ENCODE measurements at places on chromosomes 12 and 14.

DNA sequence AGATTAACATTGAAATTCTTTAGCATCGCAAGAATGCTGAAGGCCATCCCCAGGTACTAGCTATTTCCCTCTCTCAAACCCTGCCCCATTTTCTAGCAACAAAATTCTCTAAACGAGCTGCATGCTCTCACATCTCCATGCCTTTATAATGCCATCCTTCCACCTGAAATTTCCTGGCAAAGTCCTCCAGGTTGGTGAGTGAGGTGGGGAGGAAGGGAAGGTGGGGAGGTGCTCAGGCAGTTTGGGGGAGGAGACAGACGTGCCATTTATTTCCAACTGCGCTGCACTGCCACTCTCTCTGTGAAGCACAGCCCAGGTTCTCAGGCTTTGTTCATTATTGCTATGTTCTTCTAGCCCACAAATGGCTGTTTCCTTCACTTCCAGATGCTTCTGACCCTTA, 208.4 kb downstream of the PAWR start:
- DNase-seq: no peak

DNA sequence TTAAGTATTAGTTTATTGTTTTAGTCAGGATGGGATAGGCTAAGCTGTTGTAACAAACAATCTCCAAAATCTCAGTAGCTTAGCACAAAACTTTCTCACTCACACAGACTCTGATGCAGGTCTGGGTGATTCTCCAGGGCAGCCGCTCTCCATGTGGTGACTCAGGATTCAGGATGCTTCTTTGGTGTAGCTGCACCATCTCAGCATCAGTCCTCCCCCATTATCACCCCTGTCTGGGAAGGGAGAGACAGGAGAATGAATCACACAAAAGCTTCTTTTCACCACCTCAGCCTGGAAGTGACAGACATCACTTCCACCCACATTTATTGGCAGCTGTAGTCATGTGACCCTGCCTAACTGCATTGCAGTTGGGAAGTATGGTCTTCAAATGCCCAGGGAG, 142.3 kb downstream of the DICER1 start:
- no peak for DNase-seq

- DNase-seq: no peak
Observed at GRCh38 chr12:26520109-26520508, 312.9 kb downstream of the ITPR2 start.

- no peak for DNase-seq
Observed at GRCh38 chr12:93727195-93727811, 50.1 kb downstream of the CRADD start.

DNA sequence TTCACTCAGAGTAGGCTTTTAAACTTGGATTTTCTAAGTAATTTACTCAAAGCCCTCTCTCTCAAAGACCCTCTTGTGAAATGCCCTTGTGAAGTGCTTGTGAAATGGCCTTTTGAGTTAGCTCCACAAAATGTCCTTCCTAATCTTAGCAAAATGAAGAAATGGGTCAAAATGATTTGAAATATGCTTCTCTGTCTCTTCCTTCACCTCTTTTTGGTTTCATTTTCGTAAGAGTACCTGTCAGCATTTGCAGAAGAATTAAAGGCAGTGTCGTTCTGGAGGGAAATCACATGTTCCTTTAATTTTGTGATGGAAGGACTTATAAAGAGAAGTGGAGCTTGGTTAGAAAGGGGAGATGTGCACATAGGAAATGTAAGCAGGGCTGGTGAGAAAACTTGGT, 93.7 kb downstream of the HMGA2 start:
- no peak for DNase-seq

DNA sequence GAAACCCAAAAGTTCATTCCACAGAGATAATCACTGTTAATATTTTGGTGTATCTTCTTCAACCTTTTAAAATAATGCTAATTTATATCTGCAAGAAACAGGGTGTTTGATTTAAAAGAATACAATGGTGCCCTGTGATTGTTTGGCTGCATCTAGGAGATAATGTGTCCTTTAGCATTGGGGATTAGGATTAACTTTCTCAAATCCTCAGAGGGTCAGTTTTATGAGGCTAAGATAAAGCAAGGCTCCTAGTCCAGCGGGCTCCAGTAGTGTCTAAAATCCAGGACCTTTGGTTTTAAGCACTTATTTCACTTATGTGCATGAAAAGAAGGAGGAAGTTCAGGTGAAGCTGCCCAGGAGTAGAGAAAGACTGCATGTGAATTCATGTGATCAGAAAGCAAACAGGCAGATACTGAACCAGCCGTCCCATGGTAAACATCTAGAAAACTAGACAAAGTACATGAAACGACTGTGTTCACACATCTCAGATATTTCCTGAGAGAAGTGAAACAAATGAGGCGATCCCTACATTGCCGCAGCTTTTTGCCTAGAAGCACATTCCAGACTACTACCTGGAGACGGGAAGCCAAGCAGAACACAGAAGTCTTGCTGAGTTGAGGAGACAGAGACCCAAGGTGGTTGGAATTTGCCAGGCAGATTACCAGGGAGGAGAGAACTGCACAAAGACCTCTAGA, 129.1 kb upstream of the MAX start:
- no peak for DNase-seq

DNA sequence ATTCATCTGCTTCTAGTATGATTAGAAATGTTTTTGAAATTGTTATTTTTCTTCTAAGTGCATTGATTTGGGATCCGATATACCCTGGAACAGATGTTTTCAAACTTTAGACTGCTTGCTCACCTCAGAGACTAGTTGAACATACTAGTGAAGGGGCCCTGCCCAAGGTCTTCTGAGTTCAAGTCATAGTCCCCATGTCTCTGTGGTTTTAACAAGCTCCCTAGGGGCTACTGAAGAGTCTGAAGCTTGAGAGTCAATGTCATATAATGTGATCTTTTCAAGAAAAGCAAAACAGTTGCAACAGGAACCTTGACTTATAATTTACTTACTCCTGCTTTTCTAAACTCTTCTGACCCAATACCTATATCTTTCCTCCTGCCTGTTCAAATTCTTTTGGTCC, 7.5 kb upstream of the UBE2N start:
- no peak for DNase-seq

DNA sequence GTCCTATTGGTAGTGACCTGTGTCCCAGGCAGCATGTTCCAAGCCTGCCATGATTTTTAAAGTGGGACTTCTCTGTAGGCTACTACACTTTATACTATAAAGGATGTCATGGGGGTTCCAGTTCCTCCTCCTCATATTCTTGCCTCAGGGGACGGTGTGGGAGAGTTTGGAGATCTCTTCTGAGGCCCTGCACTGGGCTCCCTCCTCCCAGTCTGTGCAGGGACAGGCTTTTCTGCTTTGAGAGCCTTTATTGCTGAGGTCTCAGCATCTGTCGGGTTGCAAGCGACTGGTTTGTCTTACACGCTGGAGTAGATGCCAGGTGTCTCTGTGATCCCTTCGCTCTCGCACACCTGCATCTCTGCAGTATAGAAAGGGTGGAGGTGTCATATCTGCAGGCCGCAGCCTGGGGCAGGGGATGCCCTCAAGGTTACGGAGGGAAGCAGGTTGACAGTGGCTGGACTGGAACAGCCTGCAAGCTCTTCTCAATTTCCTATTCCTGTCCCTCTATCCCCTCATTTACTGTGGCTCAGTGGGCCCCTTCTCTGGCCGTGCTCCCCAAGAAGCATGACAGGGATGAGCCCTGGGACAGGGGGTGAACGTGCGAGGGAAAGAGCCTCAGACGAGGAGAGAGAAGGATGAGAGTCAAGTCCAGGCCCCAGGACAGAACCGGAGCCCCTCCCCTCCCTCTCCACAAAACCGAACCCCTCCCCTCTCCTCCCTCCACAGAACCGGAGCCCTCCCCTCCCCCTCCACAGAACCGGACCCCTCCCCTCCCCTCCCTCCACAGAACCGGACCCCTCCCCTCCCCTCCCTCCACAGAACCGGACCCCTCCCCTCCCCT, 51.3 kb downstream of the SLC6A12 start:
- DNase-seq: no peak

DNA sequence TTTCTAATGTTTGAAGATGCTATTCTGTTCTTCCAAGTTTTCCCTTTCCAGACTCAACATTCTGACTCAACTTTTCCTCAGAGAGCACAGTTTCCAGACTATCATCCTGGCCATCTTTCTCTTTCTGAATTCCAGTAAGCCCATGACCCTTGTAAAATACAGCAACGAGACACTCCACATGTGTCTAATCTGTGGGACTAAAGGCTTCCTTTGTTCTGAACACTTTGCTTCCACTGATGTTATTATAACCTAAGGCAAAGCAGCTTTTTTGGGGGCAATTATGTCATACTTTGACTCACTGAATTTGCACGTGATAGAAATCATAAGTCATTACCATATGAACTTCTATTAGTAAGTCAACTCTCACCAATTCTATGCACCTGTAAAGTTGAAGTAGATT, 6.3 kb upstream of the ART4 start:
- DNase-seq: no peak

GRCh38 chr14:102523200-102523568, 13.6 kb upstream of the ANKRD9 start:
- DNase-seq: no peak

GRCh38 chr12:62533755-62534107, 67.1 kb downstream of the MON2 start:
- DNase-seq: no peak

DNA sequence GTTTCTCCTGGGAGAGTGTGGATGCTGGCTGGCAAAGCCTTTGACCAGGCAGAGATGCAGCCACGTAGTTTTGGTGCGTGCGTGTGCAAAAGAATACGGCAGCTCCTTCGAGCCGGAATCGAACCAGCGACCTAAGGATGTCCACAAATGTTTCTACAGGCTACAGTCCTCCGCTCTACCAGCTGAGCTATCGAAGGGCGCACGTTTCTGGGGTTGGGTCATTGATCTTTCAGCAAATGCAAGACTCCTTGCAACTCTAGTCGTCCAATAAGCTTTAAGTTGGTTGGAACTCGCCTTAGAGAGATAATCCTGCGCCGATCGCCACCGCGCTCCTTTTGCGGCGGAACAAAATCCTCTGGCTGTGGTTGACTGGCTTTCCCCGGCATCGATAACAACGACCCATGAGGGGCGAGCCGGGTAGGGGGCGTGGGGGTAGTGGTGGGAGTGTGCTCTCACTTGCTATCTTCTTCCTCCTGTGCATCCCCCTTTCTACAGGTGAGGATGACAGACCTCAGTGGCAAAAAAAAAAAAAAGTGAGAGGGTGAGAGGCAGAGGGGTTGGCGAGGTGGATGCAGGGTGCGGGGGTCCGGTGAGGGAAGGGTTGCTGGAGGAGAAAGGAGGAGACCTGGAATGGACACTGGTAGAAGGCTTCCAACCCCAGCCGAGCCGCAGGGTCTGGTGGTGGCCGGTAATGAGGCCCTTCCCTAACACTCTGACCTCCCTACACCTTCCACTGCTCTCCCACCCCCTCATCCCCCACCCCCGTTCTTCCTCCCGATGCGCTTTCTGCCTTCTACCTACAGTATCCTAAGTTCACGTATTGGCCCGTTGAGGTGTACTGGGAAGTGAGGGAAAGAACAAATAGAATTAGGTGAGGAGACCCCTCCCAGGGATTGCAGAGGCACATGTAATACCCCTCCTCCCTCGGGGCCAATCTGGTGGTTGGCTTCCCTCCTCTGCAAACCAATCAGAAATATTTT, 11.8 kb upstream of the OR6S1 start:
- no peak for DNase-seq
